ENCODE measurements at places on chromosomes 7 and 10.

- no peak for DNase-seq
These were observed 61.5 kb downstream of the CHN2 start for GRCh38 chr7:29255906-29256692.

GRCh38 chr10:4830551-4830950 lies 4.5 kb downstream of the AKR1E2 start:
- no peak for DNase-seq

- no peak for DNase-seq
These were observed 44.1 kb upstream of the CNPY1 start for GRCh38 chr7:155590215-155591018.

DNA sequence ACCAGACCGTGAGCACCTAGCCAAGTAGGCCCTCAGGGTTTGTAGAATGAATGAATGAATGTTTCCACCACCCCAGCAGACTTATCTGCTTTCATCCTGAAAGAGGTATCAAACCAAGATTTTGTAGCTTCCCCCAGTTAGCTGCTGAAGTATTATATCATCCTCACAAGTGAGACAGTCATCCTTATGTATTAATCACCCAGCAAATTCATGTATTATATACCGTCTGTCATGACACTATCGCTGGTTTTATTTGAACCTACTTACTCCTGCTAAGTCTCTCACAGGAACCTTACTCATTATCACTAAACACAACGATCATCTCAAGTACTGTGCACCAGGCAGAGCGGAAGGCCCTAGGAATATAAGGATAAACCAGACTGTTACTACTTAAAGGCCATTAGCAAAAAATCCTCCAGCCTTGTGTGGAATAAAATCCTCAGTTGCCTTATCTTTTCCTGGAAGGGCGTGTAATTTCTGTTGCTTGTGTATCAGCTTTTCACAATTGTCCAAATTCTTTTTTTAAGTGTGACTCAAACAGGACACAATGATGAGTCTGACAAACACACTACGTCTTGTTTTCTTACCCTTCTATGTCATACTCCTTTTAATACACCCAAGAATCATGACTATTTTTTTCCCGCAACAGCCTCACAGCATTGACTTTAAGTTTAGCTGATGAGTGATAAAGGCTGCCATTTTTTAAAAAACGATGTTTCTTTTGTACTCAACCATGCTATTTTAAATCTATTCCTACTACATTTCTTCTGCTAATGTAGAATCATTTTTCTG lies 176.1 kb upstream of the KLF14 start:
- DNase-seq: no peak

DNA sequence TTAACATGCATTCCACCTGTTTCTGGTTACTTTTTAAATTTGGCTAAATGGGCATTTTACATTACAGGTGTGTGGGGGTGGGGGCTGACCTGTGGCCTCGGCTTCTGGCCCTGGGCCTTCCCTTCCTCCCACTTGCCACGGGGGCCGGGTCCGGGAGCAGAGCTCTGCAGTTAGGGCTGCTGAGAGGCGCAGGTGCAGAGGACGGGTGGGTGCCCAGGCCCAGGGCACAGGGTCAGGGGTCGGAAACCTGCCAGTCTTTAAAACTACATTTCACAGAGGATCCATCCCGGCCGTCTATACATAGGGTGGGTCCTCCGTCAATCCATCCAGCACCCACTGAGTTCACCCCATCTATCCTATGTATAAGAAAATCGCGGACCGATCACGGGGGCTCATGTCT lies 106.5 kb upstream of the INSIG1 start:
- DNase-seq: no peak

- DNase-seq: no peak
These were observed 236.6 kb upstream of the TCF7L2 start for GRCh38 chr10:112713411-112713810.

DNA sequence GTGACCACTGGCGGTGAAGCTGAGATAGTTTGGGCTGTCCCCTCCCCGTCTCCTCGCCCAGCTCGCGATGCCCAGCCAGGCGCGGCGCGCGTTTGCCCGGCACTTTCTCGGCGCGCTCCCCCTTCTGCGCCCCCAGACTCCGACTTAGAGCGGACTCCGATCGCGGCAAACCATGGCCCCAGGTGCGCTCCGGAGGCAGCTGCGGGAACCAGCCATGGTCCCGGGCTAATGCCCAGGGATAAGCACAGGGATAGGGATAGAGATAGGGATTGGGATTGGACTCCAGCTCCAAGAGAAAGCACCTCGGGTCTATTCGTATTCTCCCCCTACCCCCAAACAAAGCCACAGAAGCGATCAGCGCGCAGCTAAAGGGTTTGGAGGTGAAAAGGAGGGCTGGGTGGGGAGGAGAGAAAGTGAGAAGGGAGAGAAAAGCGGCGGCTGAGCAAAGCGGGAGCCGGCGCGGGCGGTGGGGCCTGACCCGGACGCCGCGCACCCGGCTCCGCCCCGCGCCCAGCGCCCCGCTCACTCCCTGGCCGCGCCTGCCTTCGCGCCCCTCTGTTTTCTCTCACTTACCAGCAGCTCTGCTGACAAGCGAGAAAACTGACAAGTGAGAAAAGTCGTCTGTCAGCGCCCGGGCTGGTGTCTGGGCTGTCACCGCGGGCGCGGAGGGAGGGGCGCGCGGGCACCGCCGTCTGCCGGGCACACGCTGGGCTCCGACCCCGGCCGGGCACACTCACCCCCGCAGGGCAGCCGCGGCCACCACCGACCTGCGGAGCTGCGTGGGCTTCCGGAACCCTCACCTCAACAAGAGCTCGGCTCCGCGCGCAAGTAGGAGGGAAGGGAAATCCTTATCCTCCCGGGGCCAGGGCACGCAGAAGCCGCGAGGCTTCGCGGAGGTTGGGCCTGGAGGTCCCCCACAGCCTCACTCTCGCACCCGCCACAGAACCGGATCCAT lies at the start of gene PDE1C:
Gene PDE1C (minus strand): TSS at position 2 of the 955 bp plus-strand sequence.
- no peak for DNase-seq

- DNase-seq: no peak
These were observed 14.7 kb downstream of the CYP2W1 start for GRCh38 chr7:997404-998395.

Data from activated T-cell treated with anti-CD3 and anti-CD28 coated beads for 4 hours (primary cell).